ENCODE measurements at places on chromosomes 4 and X.

DNA sequence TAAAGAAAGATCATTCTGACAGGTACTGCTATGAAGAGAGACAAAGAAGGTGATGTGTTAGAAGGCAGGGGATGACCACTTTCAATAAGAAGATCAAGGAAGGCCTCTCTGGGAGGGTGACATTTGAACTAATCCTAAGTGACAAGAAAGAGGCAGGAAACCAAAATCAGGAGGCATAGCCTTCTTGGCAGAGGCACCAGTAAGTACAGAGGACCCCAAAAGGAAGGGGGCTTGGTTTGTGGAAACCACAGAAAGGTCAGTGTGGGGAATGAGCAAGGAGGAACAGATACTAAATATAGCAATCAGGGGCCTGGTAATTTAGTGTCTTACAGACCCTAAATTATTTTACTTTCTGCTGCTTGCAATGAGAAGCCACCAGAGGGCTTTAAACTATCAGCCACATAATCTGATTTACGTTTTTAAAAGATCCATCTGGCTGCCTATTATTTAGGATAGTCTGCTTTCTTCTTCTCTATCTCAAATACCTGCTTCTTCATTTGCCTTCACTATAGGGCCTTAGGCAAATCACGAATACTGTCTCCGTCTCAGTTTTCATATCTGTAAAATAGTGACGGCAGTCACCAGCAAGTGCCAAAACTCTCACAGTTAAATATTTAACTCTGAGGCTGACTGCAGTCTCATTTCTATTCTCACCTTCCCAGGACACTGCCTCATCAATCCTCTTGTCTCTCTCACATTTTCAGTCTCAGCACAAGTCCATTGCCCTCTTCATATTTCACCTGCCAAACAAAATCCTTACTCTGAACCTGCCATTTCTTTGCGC is 16.7 kb downstream of the NR3C2 start:
- no peak for DNase-seq

DNA sequence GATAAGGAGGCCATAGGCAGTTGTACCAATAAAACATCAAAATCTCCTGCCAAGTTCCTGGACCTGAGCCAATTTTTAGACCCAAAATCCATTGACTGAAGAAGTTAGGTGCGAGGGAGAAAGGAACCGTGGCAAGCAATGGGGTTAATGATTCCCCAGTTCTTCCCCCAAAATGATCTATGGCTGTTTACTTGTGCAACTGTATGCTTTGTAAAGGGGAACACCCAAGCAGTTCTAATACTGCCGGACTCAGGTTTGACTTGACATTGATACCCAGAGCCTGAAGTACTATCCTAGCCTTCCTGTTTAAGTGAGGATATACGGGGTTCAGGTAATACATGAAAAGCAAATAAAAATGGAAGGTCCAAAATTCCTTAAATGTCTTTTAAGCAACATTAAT is 6.7 kb upstream of the EIF4E start:
- DNase-seq: no peak

DNA sequence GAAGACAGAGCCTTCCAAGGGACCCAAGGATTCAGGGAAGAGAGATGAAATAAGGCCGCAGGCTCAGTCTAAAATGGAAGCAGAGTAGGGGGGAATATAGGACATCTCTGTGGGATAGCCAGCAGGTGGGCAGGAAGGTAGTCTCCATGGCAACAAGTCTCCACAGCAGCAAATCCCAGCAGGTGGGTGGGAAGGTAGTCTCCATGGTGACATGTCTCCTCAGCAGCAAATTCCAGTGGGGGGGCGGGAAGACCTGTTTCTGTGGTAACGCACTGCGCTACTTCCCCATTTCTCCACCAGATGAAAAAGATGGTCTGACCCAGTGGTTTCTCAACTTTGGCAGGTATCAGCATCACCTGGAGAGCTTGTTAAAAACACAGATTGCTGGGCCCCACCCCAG is 18.3 kb downstream of the NLGN3 start:
- DNase-seq: no peak

GRCh38 chr4:176400816-176401461 is 81.2 kb downstream of the SPCS3 start:
- DNase-seq: no peak

DNA sequence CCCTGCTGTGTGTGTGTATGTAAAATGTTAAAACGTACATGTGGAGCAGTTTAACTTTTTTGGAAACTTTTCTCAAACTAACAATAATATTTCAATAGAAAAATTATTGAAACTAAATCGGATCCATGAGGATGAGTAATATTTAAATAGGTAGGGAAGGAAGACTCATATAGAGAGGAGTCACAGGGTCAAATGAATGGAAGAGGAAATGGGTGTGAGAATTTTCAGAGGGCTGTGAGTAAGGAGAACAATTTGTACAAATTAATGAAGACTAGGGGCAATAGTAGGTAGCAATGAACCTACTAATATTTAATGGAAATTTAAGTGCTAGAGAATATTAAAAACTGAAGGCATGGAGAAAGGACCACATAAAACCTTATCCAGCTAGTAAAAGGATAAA is 290.7 kb upstream of the PCDH18 start:
- no peak for DNase-seq

- DNase-seq: no peak
Measured at GRCh38 chr4:151532001-151532708, 123.2 kb downstream of the FHIP1A start.

DNA sequence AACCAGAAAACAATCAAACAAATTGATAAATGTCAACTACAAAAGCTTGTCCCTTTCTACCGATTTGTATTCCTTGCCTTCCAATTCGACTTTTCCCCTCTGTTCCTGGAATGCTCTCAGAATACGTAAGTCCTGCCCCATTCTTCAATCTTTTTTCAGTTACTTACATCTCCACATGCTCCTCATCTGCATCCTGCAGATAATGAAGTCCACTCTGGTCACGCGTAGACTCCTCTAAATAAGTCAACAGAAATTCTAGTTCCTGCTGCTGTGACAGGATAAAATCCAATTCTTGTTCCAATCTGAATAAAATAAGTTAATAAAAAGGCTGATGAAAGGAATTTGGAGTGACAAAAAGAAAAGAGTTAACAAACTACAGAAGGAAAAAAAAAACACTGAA is 34.4 kb upstream of the RBM41 start:
- DNase-seq: no peak
